Activated CD8-positive, alpha-beta memory T cell treated with anti-CD3 and anti-CD28 coated beads for 48 hours (primary cell): ENCODE measurements at places on chromosomes 4 and X.

DNA sequence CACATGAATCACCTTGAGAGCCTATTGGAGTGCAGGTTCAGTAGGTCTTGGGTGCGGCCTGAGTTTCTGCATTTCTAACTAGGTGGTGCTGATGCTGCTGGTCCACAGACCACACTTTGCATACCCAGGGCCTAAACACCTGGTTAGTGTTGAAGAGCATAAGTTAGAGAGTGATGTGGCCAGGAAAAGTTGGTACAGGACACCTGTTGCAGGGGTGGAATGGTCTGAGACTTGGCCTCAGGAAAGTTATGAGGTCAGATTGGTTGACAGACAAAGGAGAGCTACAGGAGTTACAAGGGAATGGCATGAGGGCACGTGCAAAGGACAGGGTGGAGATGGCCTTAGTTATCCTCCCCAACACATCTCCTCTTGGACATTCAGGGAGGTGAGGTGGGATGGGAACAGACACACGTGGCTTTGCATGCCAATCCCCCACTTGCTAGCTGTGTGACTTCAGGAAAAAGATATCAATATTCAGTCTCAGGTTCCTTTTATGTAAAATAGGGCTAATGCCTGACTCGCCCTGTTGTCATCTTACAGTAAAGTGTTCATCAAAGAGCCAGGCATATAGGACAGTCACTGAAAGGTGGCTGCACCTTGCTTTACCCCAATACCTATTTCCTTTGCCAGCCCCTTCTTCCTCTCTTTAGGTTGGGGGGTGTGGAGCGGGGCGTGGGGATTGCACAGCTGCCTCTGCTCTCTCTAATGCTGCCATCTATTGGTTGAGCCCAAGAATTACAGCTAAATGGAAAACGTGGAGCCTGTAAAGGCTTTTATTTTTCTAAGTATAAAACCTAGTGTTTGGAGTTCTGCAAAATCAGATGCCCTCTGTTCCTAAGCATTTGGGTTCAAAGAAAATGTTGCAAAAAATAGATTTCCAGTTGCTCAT, 47.5 kb downstream of the ATG4A start:
- DNase-seq = no peak

DNA sequence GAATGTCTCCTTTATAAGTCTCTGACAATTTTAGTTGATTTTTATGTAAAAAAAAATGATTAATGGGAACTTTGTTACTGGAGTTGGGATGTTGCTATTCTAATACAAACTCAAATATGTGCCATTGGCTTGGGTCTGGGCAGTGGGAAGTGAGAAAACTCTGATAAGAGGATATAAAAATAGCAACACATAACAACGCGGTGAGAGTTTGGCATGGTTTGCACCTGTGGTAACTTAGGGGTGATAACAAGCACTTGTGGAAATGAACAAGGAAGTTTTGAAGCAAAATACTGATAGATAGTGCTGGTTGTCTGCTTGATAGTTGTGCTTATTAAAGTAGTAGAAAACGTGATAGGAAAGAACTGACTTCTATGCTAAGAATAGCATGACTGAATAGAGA, 743.3 kb upstream of the AGA start:
- no peak for DNase-seq

- no peak for DNase-seq
These were observed 902 bp downstream of the KLHL4 start for GRCh38 chrX:87518504-87518903.

DNA sequence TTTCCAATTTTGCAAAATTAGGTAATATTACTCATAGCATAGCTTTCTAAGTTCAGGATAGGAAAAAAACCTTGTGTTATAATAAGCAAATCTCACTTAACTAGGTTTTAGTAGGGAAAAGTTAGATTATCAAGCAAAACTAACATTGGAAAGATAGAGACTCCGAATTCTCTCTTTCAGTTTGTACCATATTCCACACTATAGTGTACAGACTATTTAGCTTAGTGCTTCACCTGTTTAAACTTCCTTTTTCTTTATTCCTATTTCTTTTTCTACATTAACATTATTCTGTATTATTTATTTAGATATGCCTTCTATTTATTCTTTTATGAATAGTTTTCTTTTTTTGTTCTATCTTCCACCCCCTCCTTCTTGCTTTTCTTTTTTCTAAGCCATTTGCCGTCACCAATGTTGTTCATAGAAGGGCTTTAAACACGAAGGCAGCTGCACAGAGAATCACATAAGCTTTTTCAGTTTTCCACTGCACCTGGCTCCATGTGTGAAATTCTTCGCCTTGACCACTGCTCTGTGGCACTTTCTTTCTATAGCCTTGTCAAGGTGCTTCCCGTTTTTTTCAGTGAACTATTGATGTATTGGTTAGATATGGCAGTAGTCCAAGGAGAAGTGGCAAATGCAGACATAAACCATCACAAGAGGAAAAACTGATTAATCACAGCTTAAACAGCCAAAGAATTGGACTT, 8.5 kb downstream of the PCDH10 start:
- no peak for DNase-seq

- no peak for DNase-seq
These were observed 63.1 kb downstream of the NPY2R start for GRCh38 chr4:155271557-155271956.

GRCh38 chr4:55947912-55948725, 626 bp upstream of the CEP135 start:
- no peak for DNase-seq

DNA sequence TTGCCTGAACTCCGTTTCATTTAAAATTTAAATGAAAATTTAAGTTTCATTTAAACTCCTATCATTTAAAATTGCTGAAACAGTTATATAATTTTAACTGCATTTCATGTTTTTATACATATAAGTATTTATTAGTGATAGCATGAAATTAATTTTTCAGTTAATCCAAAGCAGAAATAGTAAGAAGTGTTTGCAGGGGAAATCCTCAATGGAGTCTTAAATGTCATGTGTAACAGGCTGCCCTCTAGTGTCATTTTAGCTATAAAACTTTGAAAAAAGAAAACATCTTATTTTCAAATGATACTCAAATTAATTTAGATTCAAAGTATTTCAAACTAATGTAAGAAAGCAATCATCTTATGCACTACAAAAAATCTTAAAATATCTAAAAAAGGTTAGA, 27.2 kb downstream of the TAPT1 start:
- no peak for DNase-seq

- no peak for DNase-seq
These were observed 111.6 kb downstream of the FRYL start for GRCh38 chr4:48668254-48669017.

DNA sequence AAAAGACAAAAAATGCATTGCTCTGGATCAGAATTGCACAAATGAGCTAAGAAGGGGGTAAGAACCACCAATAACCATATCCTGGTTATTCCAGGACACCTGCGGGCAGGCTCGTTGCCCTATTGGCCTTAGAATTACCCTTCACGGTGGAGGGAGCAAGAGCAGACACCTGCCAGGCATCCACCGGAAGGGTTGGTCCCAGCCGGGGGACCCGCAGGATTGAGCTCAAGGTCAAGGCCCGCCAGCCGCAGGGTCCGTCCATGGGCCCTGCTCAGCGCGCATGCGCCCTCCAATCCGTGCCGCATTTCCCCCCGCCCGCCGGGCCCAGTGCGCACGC, 575 bp downstream of the SLC25A6 start:
- DNase-seq = no peak

- no peak for DNase-seq
These were observed 14.3 kb upstream of the TMEM271 start for GRCh38 chr4:590313-590841.

DNA sequence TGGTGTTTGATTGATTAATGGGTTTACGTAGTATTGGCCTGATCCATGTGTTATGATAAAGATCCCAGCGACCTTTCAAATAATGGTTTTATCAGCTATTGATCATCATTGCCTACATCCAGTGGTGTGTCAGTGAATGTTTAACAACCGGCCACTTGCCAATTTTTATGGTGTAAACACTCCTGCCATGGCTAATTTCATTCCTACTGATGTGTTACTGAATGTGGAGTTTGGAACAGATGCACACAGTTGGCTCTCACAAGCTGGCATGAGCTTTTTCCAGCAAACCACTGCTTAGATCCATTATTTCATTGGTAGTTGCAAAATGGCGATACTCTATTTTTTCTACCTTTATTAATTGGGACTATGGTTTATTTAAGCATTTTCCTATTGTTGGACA, 139.9 kb downstream of the REPS2 start:
- no peak for DNase-seq

GRCh38 chr4:6959261-6959660, 49.6 kb downstream of the TBC1D14 start:
- no peak for DNase-seq

DNA sequence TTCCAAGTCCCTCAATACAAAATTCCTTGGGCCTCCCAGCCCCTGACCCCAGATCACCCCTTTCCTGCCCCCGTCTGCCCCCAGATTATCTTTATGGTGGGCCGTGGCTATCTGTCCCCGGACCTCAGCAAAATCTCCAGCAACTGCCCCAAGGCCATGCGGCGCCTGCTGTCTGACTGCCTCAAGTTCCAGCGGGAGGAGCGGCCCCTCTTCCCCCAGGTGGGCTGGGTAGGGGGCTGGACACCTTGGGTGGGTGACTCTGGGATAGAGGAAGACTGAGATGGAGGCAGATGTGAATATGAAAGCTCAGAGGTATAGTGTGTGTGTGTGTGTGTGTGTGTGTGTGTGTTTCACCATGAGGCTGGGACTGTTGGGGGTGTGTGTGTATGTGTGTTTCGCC, 9.8 kb downstream of the ARAF start:
- no peak for DNase-seq

- no peak for DNase-seq
These were observed 52.5 kb upstream of the ANTXR2 start for GRCh38 chr4:80125252-80126177.

- no peak for DNase-seq
These were observed 1.2 kb downstream of the RAB9B start for GRCh38 chrX:103830848-103831247.
